ENCODE measurements at places on chromosomes 1 and 21.

DNA sequence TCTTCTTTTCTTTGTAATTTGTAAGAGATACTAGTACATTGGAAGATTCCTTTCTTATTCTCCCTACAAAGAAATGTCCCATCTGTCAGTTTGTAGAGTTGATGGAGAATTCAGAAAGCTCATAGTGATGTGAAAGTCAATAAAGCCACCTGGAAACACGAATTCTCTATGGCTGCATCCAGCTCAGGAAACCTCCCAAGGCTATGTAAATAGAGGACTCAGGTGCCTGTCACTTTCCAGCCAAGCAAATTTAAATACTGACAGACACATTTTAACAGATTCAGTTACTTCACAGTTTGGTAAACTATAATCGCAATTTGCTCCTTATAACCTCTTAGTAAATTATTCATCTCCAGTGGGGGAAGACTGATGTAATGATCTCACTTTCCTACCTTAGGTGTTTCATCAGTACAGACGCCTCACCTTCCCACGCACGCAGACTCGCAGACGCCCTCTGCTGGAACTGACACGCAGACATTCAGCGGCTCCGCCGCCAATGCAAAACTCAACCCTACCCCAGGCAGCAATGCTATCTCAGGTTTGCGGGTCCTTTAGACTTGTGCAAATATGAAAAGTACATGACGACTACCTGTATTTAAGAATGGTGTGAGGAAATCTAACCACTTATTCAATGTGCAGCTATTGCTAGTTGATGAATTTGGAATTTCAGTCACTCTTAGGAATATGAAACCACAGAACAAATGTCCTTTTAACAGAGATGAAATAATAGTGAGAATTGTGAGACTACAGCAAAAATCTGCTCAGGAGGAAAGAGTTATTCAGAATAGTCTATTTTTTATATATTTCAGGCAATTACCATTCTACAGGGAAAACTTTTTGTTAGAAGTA lies 60.6 kb downstream of the PTPRC start:
- DNase-seq = peak; percentile 63

DNA sequence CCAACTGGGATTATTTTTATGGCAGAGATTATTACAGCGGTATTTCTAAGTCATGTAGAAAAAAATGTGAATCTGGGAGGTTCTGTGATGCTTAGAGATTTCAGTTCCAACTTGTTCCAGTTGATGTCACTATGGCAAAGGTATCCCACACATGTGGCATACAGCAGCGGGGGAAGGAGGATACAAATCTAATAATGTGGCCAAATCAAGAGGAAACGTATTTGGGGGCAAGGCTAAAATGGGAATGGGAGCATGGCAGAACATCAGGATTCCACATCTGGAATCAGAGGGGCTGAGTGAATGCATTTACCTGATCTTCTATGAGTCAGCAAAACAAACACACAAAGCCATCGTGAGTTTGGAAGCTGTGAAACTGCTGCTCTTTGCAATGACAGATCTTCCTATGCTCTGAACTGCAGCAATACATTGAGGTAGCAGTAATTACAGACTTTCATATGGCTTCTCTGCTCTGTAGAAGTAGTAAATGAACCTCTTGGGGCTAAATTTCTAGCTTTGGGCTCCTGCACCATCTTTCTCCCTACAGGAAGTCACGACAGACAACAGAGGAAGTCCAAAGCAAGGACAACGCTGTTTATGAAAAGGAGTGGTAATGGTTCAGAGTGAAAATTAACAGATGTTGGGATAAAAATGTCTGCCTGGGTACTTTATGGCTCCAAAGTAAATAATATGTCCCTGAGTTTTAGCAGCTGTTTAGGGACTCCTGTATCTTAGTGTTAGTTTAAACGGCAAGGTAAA lies 55.5 kb downstream of the GABPA start:
- no peak for DNase-seq

DNA sequence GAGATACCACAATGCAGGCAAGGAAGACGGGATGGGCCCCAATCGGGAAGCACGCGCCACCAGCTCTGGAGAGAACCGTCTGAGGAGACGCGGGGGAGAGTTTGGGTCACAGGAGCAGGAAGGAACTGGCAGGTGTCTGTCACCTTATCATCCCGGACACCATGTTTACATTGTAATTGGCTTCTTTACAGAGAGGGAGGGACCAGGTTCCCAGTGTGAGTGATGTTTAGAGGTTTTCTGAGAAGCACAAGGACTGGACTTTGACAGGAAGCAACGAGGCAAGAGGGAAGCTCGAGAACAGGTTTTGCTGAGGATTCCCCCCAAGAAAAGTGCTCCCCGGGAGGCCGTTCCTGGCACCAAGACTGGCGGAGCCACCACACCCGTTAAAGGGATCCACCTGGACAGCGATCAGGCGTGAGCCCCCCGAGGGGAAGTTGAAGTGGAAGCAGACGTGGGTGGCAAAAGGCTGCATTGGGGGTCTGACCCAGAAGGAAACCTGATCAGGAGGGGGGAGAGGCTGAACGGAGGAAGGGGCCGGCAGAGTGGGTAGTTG lies 957 bp downstream of the EPS15 start:
- peak; percentile 32 for DNase-seq

- DNase-seq = no peak
Measured at GRCh38 chr1:172934417-172934762, 116.4 kb downstream of the TNFSF18 start.

- DNase-seq = no peak
Measured at GRCh38 chr1:93710499-93711453, 29.1 kb upstream of the BCAR3 start.

- no peak for DNase-seq
Measured at GRCh38 chr1:63922848-63923247, 149.0 kb downstream of the ROR1 start.

DNA sequence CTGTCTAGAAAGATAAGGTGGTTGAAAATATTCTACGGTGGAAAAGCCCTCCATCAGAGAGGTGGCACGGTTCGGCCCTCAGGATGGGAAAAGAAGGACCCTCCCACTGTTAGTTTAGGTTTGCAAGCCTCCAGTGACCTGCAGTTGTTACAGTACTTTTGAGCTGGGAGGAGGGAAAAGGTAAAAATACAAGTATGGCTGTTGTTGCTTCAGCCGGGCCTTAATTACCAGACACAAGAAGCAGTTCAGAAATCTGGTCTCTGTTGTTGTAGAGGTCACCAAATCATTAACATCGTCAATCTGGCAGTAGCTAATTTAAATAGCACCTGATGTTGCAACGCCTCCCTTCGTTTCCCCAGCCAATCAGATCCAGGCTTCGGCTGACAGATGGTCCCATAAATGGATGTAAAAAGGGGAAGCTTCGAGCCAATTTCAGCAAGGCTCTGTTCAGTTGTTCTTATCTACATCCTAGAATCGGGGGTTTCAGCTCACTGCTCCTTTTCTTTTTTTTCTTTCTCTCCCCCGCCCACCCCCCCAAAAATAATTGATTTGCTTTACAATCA lies at the start of gene ELAVL4:
Gene ELAVL4, plus strand, starts transcription at position 424 of the 563 bp plus-strand sequence. CDS start 270 bp downstream, outside the sequence.
- DNase-seq = no peak

DNA sequence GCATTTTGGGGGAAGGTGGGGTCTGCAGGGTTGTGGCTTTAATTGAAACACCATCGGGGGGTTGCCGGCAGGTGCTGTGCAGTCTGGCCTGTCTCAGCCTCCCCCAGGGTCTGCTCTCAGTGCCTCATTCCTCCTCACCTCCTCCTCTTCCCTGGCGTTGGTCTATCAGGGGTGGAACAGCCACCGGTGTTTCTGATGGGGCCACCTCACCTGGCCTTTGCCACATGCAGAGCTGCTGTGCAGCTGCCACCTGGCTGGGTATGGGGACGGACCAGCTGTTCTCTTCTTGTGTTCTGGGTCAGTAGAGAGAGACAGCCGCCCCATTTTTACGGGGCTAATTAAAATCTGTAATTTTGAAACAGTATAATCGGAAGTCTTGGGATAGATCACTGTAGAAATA lies 53.9 kb downstream of the SPSB1 start:
- no peak for DNase-seq

GRCh38 chr21:38980416-38981313 lies 174.9 kb downstream of the ETS2 start:
- no peak for DNase-seq

- DNase-seq = no peak
Measured at GRCh38 chr1:213122514-213122929, 71.5 kb downstream of the RPS6KC1 start.

DNA sequence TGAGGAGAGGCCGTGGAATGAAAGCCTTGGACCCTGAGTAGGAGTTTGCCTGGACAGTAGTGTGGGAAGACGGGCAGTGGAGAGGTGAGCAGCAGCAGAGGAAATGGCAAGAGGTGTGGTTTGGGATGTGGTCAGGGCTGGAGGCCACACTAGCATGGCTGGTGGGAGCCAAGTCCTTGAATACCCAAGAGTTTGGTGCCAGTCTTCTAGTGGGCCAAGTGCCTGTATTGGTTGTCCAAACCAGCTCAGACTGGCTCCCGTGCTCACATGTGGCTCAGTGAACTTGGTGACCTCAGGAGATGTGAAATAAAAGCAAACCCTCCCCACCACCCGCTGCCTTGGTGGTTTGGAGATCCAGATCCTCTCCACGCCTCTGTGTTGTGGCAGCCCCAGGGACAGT lies 2.4 kb downstream of the GUCA2A start:
- no peak for DNase-seq

DNA sequence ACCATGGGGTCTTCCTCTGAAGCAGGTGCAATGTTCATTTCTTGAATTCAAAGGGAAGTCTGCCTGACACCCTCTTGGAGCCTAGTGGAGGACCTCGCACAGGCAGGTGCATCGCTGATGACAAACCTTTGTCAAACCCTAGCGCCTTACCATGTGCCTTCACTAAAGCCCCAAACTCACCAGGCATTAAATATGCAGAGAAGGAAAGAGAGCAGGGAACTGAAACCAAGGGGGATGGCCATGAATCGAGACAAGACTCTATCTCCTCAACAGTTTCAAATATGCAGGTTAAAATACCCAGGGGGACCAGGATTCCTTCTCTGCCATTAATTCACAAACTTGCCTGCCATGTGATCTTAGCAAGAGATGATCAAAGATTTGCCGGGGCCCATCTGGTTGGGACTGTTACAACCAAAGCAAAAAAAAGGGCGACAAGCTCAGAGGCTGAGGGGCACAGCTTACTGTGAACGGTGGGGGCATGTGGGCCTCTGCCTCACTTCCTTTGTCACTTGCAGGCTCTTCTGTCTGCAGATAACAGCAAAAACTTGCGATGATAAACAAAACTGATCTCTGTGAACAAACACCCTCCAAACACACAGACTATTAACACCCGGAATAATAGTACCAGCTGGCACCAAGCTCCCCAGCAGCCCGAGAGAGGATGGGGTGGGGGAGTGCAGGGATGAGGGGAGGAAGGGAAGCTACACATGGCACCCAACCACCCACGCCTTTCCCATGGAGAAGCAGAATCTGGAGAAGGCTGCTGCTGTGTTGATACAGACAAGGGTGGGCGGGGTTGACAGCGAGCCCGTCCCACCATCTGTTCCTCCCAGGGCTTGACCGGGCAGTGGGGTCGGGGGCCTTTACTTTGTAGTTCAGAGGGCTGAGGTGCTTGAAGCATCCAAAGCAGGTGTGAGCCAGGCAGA lies 33.9 kb downstream of the TMEM63A start:
- DNase-seq = no peak

- no peak for DNase-seq
Measured at GRCh38 chr21:17440969-17441368, 71.9 kb upstream of the CXADR start.

DNA sequence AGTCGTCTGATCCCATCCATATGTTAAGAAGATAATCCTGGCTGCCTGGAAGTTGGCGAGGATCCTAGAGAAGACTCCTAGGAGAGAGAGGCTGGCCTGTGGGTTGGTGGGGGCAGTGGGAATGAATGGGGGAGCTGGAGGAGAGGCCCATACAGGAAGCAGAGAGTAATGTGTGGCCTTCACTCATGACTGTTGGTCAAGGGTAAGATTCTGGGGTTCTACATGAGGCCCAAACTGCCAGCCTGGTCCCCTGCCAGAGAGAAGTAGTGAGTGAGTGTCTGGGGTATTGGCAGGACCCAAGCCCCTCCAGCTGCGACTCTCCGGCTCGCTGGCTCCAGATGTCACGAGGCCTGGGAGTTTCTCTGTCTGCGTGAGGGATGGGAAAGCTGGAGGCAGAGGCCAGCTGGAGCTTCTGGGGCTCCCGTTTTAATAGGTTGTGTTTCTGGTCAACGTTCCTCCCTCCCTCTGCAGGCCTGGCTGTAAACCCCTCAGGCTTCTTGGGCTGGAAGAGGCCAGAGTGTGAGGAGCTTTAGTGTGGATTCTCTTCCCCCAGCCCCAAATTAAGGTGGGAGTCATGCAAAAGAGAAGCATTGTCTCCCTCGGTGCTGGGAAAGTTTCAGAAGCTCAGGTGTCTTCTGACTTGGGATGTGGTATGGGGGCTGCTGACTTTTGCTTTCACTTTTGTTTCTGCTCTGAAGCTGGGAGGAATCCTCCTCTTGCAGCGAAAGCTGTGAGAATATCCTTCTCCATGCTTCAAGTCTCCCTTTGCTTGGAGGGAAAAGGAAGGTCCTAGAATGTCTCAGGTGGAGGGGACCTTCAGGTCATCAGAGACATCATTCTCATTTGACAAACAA lies 2.6 kb downstream of the TMEM51 start:
- DNase-seq = no peak

- DNase-seq = peak; percentile 65
Measured at GRCh38 chr1:18913065-18913835, 10.9 kb upstream of the ALDH4A1 start.

DNA sequence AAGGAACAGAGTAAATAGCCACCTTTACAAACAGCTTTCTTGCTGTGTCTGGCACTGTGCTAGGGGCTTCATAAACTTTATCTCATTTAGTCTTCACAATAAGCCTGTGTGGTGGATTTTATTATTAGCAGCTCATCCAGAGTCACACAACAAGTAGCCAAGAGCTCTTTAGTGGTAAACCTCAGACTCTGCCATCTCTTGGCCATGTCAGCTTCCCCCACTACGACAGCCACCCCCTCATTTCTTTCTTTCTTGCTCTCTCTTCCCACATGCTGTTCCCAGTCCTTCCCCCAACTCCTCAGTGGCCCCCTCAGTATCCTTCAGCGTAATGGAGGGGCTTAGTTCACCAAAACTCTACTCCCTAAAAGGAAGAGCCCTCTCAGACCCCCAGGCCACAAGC lies 1.2 kb upstream of the ZNF683 start:
- DNase-seq = no peak

DNA sequence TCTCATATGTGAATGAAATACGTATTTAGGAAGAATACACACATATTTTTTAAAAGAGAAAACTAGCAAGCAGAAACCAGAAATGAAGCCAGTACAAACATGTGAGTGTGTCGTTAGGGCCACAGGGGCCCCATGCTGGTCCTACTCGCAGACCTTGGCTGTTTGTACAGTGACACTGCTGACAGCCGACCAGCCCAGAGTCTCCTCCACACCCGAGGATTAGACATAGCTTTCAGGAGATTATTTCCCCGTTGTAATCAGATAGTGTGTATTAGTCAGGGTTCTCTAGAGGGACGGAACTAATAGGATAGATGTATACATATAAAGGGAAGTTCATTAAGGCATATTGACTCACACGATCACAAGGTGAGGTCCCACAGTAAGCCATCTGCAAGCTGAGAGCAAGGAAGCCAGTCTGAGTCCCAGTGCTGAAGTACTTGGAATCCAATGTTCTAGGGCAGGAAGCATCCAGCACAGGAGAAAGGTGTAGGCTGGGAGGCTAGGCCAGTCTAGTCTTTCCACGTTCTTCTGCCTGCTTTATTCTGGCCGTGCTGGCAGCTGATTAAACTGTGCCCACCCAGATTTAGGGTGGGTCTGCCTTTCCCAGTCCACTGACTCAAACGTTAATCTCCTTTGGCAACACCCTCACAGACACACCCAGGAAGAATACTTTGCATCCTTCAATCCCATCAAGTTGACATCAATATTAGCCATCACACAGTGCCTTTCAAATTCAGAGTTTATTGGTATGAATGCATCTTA lies 51.2 kb downstream of the DIP2A start:
- DNase-seq = no peak

Measured in effector CD4-positive, alpha-beta T cell (primary cell).